NCI-H460 (cell line): ENCODE measurements at places on chromosomes 12 and 14. TPM values are rescaled to one million over a fixed set of nuclear protein-coding genes. Genes with fewer than 3 reads are reported as not detected.

- DNase-seq = no peak
These were observed 52.5 kb downstream of the LMO3 start for GRCh38 chr12:16553457-16553856.

GRCh38 chr12:25859976-25860375, 98.5 kb upstream of the RASSF8 start:
- no peak for DNase-seq

- peak; percentile 85 for DNase-seq
These were observed 7.5 kb upstream of the SYNE3 start for GRCh38 chr14:95523815-95524448.

DNA sequence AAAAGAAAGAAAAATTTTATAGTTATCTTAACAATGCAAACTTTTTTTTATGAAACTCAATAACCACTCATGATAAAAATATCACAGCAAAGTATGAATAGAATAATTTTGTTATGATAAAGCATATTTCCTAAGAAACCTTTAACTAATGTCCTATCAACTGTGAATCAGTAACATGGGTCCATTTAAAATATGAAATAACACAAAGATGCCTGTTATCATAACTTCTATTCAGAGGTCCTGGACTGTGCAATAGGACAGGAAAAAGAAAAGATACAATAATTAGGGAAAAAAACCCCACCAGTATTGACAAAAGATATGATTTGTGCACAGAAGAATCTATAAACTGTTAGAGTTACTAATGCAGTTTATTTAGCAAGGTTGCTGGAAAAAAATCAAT, 245.4 kb downstream of the FOXN3 start:
- DNase-seq = no peak

The AQP6 gene
- 0.17 and 0.32 TPM in 2 replicates for total RNA-seq

The SRRM4 gene
- total RNA-seq = 0.03 TPM in 1 of 2 replicates, not detected in the other

The LGR5 gene
- total RNA-seq = not detected in 2 replicates
